ENCODE measurements at places on chromosomes 16 and 17.

- no peak for DNase-seq
Measured at GRCh38 chr16:56879276-56879675, 14.3 kb downstream of the SLC12A3 start.

DNA sequence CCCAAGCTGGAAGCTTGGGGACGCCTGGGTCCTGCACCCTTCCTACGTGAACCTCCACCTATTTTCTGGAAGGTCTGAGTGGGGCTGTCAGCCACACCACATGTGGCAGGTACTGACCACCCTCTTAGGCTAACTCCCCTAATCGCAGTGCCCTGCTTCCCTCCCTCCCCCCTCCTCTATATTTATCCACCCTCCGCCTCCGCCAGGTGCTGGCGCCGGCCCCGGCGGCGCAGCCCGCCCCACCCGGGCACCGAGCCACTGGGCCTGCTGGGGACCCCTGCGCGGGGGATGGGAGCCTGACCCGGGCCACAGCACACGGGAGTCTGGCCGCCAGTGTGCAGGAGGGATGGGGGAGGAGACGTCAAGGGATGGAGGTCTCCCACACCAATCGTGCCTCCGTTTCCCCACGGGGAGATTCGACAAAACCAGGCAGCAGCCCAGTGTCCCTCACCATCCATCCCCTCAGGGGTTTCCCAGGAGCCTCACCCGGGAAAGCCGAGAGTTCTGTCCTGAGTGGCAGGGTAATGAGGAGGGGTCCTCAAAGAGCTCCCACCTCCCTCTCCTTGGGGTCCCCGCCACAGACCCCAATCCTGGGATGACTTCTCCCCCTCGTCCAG lies 1.3 kb downstream of the PLEKHH3 start:
- DNase-seq: no peak

DNA sequence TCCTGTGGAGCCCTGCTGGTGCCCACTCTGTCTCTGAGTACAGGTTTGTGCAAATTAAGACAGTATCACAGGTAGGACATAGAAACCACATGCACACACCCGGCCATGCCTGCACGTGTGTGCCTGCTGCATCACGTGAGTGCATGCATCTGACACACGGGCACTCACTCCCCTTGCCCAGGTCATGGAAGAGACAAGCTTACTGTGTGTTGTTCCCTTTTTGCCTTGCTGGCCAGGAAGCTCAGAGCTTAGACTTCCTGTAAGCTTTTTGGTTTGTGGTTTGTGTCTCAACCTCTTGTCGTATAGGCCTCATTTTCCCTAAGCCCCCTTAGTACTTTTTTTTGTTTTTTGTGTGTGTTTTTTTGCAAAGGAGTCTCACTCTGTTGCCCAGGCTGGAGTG lies 25.0 kb downstream of the ZNF469 start:
- DNase-seq: no peak

- no peak for DNase-seq
Measured at GRCh38 chr16:68090130-68090529, 5.0 kb downstream of the NFATC3 start.

DNA sequence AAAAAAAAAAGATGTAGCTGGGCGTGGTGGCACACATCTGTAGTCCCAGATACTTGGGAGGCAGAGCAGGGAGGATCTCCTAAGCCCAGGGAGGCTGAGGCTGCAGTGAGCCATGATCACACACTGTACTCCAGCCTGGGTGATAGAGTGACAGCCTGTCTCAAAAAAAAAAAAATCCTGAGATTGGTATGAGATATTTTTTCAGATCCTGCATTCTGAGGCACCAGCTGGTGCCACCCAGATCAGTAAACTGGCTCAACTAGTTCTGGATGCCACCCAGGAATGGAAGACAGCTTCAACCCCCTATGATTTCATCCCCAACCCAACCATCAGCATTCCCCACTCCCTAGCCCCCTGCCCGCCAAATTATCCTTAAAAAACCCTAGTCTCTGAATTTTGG lies 7.1 kb upstream of the GJC1 start:
- no peak for DNase-seq

- no peak for DNase-seq
Measured at GRCh38 chr16:13120091-13120490, 218.7 kb downstream of the SHISA9 start.

DNA sequence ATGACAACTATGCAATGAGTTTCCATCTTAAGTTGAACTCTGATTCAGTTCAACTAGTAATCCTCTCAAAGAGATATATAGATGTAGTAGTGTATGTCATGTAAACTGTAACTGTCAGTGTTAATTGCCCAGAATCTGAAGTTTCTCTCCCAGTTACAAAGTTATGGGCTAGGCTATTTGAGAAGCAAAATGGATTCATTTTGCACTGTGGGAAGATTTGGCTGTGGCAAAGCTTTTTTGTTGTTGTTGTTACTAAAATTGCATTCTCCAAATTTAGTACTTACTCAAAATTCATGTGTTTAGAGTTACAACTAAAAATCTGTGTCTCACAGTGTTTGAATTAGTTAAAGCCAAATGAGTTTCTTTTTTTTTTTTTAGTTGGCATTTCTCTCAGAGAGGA lies 219.0 kb downstream of the KCNJ2 start:
- DNase-seq: no peak

DNA sequence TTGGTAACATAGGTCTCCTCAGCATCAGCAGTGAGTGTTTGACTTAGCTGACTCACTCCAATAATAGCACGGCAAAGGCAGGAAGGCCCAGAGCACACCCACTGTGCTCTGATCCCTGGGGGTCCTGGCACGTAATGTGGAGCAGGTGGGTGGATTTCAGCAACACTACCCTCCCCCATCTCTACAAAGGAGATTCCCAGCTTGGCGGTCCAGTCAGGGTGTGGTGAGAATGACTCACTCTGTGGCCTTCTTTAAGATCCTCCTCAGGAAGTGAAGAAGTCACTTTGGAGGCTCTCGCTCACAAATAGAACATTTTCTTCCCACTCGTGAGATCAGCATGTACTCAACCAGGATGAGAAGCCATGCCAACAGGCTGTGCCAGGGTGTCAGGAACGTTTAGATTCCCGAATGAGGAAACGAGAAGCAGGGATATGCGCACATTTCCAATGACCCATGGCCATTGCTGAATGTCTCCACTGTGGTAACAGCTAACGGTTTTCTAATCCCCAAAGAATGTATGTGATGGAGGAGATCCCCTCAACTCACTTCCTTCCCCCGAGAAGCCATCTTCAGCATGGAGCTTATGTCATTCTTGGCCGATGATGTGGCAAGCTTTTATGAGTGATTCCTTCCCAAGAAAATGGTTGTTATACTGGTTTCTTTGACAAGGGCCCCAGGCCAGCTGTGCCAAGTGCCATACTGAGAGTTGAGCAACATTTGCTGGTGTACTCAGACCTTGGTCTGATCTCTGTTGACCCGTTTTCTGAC lies 365.2 kb downstream of the C16orf95 start:
- no peak for DNase-seq

- no peak for DNase-seq
Measured at GRCh38 chr17:45821147-45821546, 23.5 kb upstream of the SPPL2C start.

DNA sequence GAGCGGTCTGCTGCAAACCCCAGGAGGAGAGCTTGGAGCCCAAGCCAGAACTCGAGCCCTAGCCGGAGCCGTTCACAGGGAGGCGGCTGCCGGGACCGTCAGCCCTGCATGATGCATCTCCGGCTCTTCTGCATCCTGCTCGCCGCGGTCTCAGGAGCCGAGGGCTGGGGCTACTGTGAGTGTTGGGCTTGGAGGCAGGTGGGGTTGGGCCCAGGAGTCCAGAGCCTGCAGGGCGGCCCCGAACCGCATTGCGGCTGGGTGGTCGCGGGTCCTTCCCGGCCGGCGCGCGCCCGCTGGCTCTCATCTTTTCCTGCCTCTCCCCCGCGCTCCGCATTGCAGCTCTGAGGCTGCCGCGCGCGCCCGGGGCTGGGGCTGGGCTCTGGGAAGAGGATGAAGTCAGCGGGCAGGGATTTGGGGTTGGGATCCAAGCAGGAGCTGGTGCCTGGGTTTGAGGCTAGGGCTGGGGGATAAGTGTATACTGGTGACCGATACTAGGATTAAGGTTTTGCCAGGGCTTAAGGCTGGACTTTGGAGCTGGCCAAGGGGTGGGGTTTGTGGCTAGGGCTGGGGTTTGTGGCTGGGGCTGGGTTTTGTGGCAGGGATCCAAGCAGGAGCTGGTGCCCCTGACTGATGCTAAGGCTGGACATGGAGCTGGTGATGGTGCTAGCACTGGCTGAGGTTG lies 532 bp downstream of the CNTNAP1 start:
- DNase-seq: no peak

- no peak for DNase-seq
Measured at GRCh38 chr17:75032720-75033280, 14.0 kb downstream of the ATP5PD start.

DNA sequence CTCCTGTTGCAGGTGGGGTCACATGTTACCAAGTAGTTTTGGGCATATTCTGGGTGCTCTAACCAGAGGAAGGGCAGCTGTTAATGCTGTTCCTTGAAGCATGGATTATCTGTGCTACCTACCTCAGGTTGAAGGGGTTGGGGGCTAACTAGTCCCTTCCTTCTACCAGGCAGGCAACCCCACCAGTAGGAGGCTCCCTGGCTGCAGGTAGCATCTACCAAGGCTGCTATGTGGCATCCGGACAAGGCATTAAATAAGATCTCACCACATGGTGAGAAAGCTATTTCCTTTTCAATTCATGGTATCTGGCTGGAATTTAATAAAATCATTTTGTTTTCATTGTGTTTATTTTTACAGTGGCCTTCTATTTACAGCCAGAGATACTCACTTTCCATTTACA lies 62.5 kb downstream of the CACNG3 start:
- no peak for DNase-seq

GRCh38 chr16:84082835-84083569 lies 33.7 kb downstream of the MBTPS1 start:
- no peak for DNase-seq

GRCh38 chr16:23516366-23517137 lies 6.3 kb upstream of the GGA2 start:
- no peak for DNase-seq

DNA sequence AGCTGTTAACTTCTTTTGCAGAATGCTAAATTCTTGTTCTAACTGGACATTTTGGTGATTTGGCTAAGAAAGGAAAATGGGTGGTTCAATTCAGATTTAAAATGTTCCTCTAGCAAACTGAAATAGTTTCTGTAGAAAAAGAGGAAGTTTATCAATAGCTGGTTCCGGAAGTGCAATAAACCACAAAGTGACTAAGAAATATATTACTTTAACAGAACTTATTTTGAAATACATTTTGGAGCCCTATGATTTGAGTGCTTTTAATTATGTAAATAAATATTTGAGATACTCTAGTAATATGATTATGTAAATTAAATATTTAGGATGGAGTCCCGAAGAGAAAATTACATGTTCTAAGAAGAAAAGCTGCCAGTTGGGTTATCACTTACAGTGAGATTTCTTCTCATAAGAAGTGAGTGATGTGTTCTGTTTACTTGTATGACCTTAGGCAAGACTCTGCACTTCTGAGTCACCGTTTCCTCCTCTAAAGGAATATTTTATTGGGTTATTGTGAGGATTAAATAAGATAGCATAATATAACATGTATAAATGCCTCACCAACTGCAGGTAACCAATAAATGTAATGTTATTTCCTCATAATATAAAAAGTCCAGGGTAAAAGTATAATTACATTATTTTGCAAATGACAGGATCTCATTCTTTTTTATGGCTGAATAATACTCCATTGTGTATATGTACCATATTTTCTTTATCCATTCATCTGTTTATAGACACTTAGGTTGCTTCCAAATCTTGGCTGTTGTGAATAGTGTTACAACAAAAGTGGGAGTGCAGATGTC lies at the start of gene EVI2B:
Gene EVI2B, minus strand, starts transcription at position 73 of the 800 bp plus-strand sequence. CDS start 8,445 bp downstream, outside the sequence.
- no peak for DNase-seq

- DNase-seq: no peak
Measured at GRCh38 chr17:2138761-2139160, 83.9 kb downstream of the HIC1 start.

DNA sequence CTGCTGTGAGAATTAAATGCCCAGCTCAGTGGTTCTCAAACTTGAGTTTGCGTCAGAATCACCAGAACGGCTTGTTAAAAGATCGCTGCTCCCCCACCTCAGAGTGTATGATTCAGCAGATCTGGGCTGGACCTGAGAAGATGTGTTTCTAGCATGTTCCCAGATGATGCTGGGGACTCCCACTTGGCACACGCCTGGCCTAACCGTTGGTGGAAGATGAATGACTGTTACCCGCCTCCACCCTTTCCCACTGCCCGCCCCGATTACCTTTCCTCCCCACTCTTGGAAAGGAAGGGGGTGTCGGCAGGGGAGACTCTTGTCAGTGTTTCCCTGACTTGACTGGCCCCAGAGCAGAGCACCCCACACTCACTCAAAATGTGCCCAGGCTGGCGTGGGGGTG lies 29.3 kb upstream of the ABCC3 start:
- DNase-seq: no peak

DNA sequence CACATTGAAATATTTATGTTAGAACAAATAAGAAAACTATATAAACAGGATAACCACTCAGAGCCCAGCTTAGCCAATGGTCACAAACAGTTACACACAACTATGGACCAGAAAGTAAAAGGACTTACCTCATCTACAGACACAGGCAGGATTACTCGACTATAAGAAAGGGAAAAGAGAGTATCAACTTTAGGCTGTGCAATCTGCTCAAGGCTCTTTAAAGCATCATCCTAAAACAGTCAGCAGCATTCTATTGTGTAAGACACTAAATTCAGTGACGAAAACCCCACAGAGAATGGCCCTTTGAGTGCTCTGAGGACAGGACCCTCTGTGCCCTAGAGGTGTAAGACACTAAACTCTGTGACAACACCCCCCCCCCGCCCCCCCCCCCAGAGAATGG lies 4.2 kb downstream of the PITPNA start:
- no peak for DNase-seq

- no peak for DNase-seq
Measured at GRCh38 chr17:73043686-73044581, 48.6 kb downstream of the SLC39A11 start.

- DNase-seq: no peak
Measured at GRCh38 chr16:49466881-49467280, 93.3 kb downstream of the C16orf78 start.

DNA sequence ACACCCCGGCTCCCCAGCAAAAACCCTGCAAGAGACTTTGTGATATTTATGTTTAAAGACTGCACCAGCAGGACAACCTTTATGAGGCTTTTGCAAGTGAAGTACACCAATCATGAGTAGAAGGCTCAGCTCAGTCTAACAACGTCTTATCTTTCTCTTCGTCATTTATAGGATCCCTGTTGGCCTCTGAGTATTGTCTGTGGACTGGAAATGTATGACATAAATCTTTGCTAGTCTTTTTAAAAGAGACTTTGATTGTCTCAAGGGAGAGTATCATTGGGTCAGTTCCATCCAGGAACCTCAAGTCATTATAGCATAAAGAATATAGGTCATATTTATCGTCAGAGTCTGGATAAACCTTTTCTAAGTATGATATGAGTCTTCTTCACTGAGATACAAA lies 505.0 kb upstream of the SOX9 start:
- DNase-seq: no peak

- no peak for DNase-seq
Measured at GRCh38 chr16:68700120-68700519, 37.0 kb upstream of the CDH1 start.

GRCh38 chr17:10649602-10650001 lies 7.5 kb downstream of the MYH3 start:
- DNase-seq: no peak
